ENCODE measurements at places on chromosomes 11 and 22.

DNA sequence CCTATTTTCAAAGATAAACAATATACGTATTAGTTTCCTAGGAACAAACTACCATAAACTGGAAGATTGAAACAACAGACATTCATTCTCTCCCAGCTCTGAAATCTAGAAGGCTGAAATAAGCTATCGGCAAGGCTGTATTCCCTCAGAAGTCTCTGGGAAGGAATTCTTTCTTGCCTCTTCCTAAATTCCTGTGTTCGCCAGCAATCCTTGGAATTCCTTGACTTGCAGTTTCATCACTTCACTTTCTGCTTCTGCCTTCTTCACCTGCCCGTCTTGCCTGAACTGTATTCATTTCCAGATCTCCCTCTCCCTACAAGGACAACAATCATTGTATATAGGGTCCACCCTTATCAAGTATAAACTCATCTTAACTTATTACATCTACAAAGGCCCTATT, 17.7 kb upstream of the PRDM10 start:
- DNase-seq, result no peak

- DNase-seq, result no peak
These were observed 22.7 kb downstream of the NCAM1 start for GRCh38 chr11:112983887-112984286.

- no peak for DNase-seq
These were observed 29.6 kb downstream of the DHCR7 start for GRCh38 chr11:71418643-71419042.

DNA sequence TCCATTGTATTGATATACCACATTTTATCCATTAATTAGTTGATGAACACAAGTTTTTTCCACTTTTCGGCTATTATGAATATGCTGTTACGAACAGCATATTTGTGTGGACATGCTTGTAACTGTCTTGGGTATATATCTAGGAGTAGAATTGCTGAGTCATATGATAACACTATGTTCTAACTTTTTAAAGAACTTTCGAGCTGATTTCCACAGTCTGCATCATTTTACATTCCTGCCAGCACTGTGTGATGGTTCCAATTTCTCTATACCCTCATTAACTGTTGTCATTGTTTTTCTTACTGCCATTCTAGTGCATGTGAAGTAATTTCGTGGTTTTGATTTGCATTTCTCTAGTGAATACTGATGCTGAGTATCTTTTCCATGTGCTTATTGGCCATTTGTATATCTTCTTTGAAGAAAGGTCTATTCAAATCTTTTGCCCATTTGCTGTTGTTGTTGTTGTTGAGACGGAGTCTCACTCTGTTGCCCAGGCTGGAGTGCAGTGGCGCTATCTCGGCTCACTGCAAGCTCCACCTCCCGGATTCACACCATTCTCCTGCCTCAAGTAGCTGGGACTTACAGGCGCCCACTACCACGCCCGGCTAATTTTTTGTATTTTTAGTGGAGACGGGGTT, 7.4 kb upstream of the RCE1 start:
- no peak for DNase-seq

GRCh38 chr11:46534711-46535110, 59.1 kb downstream of the AMBRA1 start:
- DNase-seq, result no peak

DNA sequence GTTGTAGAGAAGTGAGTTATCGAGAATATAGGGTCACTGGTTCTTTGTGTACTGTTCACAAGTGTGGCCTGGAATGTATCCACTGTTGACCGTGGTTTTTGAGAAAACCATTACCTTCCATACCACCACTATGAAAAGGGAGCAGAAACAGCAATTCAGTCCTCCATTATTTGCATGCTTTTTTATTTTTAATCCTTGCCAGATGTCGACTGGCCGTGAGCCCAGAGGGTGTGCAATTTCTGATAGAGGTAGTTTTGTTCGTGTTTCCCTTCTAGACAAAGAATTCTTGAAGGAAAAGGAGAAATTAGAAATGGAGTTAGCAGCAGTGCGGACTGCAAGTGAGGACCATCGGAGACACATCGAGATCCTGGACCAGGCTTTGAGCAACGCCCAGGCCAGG, 81.7 kb downstream of the AMOTL1 start:
- peak; percentile 27 for DNase-seq

GRCh38 chr11:44826922-44827643, 100.3 kb downstream of the TSPAN18 start:
- no peak for DNase-seq
